Stromal cell of bone marrow (primary cell): ENCODE measurements at places on chromosomes 3 and 15.

DNA sequence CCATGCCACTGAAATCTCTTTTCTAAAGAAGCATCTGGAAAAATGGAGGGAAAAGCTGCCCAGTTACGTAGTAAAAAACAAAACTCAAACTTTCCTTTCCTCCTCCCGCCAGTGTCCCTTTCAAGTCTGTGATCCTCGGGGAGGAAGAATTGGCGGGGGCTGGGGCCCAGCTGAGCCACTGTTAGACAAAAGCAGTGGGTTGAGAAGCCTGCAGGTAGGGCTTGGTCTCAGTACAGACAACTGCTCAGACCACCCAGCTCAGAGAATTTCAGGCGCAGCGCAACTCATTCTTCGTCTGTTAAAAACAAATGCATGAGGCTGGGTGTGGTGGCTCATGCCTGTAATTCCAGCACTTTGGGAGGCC, 117.1 kb downstream of the MYLK start:
- DNase-seq: no peak

- no peak for DNase-seq
Measured at GRCh38 chr3:184651904-184652303, 60.0 kb downstream of the MAGEF1 start.

DNA sequence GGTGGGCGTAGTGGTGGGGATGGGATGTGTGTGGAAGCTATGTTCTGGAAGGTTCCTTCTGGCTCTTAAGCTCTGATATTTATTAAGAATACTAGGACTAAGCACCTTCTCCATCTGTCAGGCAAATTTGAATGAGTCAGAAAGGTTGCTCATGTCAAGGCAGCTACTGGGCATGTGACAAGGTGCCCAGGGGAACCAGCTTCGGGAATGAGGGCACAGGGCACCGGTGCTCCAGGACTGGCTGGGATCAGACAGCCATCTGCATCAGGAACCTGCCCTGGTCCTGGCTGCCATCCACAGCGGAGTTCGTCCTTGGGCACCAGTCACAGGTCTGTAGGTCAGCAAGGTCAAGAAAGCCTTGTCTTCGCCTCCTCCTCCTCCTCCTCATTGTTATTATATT, 32.5 kb downstream of the CA12 start:
- DNase-seq: no peak

- DNase-seq: no peak
Measured at GRCh38 chr3:44914936-44915335, 40.5 kb downstream of the TGM4 start.

DNA sequence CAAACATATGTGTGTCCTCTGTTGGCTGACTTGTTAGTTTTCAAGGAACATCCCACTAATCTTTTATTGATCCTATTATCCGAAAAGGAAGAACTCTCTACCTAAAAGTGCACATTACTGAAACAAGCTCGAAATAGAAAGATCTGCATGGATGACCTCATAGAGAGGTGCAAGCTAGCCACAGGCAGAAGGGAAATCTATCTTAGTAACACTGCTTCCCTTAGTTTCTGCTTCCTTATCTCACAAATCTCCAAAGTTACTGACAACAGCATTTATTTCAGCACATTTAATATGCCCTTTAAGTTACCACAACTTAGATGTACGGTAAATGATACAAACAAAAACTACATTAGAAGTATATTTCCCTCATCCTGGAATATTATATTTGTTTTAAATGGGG, 285.1 kb upstream of the CCDC54 start:
- no peak for DNase-seq

DNA sequence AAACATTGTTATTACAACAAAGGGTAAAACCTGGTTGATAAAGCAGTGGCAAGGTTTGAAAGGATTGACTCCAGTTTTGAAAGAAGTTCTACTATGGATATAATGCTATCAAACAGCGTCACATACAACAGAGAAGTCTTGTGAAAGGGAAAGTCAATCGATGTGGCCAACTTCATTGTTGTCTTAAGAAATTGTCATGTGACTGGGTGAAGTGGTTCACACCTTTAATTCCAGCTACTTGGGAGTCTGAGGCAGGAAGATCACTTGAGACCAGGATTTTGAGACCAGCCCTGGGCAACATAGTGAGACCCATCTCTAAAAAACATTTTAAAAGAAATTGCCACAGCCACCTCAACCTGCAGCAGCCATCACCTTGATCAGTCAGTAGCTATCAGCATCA, 6.2 kb upstream of the LXN start:
- DNase-seq: no peak

DNA sequence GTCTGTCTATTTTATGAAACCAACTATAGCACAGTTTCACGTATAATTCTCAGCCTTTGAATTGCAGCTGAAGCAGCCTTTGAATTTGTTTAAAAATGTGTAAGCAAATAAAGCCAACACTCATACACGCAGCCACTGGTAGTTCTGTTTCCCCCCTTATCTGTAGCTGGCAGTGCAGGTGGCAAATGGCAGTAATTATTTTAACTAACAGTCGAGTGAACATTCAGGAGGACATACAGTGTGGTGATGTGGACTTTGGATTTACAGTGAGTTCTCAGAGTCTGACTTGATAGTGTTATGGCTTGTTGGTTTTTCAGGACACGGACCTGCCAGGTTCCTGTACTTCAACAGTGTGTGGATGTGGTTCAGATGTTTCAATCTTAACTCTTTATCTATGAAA, 64.0 kb upstream of the SKOR1 start:
- DNase-seq: no peak

- no peak for DNase-seq
Measured at GRCh38 chr3:192863091-192863420, 54.6 kb downstream of the MB21D2 start.

DNA sequence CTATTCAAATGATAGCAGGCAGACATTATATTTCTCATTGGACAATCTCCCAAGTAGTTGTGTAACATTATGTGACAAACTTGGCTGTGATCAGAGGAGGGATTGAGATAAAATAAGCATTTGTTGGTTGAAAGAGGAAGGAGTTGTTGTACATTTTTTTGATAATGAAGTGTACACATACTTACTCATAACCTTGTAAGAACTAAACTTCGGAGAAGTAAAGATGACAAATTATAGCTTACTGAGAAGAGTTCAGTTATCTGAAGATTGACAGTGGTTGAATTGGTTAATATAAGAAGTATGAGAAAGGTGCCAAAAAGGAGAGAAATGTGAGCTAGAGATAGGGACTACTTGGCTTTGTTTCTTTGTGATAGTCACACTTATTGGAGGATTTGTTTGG, 32.6 kb downstream of the STT3B start:
- DNase-seq: no peak

DNA sequence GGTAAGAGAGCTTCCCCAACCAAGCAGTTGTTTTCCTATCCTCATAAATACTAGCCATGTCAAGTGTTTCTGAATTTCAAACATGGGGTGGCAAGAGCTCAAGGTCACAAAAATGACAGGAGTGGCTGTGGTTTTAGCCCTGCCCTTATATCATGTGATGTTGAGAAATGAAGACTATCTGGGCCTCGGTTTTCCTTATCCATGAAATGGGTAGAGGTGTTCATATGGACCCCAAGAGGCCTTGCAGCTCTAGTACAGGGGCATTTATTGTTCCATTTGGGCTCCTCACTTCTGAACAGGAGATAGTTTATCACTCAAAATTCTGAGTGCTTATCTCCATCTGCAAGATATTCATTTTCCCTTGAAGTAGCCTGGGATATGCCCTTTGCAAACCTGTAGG, 35.8 kb downstream of the LMCD1 start:
- no peak for DNase-seq

DNA sequence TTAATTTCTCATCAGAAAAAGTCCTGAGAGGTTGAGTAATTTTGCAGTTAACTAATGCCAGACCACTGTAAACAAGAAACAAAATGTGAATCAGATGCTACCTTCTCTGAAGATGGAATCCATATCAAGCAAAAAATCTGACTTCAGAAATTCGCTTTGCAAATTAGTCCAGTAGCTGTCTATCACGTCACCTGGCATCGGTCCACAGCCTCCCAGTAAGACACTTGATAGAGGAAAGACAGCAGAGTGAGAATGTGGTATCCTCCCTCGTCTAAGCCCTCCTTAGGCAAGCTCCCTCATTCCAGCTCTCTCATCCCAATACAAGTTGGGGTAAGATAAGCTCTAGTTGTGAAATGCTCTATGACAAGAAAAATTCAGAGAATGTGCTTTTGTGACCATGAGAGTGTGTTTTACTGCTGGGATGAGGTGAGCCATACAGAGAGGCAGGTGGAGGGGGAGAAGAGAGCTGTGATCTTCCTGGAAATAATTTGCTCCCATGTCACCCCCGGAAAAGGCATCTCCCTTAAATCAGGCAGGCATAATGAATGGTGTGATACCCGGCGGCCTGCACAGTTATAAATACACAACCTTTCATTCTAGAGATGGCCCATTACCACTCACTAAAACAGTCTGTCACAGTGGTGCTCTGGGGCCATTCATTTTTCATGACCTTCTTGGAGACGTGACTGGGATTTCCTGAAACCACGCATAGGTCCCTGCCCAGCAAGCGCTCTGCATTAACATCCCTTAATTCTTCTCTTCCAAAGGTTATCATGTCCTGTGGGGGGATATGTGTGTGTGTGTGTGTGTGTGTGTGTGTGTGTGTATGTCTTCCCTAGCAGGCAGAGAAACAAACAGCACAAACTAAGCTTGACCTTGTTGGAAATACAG, 602.0 kb upstream of the KCNMB2 start:
- no peak for DNase-seq

- DNase-seq: no peak
Measured at GRCh38 chr15:93382200-93382820, 293.3 kb upstream of the RGMA start.

DNA sequence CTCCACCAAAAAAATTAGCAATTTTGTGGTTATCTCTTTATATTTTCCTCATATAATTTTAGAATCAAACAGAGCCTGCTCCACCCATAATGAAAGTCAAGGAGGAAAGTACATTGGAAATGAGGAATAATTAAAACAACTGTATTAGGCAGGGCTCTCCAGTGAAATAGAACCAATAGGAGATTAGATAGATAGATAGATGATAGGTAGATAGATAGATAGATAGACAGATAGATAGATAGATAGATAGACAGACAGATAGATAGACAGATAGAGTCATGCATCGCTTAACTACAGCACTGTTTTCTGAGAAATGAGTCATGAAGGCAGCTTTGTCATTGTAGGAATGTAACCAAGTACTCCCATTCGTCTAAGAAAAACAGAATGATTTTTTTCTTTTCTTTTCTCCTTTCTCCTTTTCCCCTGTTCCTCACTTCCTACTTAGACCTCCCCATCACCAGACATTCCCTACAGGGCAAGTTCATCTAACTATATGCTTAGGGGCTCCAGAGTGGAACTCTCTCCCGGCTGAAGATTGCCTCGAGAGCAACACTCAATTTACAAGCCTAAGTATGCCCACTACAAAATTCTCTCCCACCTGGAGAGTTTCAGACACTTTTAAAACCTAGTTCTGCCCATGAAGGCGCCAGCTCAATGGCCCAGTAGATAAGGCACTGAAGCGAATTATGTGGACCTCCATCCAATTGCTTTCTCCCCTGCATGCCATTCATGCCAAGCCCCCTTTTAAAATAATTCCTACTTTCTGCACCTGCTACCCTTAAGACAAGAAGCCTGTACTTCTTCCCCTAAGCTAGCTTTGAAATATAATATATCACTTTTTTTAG, 53.3 kb upstream of the LIPC start:
- peak; percentile 36 for DNase-seq

DNA sequence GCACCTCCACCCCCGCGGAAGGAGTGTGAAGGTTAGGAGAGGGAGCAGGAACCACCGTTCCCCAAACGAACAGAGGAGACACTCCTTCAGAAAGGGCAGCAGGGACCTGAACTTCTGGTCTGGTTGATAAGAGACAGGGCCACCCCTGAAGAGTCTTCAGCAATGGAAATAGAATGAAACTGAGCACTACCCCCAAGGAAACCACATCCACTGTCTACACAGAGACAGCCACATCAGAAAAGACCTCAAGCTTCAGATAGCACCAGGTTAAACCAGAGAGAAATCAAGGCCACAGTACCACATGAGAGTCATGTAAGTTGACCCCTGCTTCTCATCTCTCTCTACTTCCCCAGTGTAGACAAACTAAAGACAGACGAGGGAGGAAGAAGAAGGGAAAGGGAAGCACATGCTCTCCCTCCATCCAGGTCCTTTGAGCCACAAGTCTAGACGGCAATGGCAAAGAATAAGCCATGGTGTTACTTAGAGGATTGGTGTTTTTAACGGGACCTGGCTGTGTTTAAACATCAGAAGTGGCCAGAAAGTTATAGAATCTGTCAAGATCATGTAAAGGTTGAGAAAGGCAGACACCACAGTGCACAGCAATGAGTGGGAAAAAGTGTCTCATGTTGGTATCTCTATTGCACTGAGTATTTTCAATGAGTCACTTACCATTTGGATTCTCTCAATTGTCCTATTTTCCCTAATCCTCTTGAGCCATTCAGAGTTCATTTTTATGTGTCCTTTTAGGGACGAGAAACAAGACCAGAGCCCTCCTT, 31.4 kb upstream of the CTNNB1 start:
- DNase-seq: no peak

GRCh38 chr3:4495294-4496086, 2.3 kb downstream of the ITPR1 start:
- no peak for DNase-seq

DNA sequence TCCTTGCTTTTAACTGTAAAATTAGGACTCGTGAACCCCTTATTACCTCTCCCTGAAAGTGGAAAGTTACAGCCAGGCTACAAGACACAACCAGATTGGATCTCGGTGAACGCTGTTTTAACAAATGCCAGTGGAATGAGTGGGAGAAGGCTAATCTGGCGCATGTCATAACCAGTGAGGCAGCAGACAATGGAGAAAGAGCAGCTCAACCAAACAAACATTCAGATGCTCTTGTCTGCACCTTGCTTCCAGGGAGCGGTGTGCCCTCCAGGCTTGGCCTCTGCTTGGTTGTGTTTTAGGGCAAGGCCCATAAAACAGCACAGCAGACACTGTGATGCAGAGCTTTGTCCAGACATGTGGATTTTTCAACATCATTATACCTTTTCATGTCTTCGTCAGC, 45.9 kb upstream of the ATP1B3 start:
- no peak for DNase-seq

- DNase-seq: no peak
Measured at GRCh38 chr15:100926258-100926657, 7.1 kb downstream of the LRRK1 start.

DNA sequence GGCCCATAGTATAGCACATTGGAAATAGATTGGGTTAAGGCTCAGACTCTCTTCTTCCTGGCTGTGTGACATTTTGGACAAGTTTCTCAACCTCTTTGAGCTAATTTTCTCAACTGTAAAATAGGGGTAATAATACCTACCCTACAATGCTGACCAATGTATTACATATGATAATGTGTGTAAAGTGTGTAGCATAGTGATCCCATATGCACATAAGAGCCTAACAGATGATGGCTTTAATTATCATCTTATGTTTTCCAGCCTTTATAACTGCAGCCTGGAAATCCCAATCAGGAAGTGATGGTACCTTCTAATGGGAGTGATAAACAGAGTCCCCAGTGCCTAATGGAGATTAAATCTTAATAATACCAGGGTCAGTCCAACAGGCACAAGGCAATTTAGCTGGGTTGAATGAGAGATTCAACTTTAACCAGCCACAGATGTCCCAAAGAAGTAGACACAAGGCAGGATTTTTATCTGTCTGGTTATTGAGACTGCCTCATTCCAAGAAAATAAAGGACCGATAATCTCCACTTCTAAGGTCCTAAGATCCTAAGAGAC, 12.0 kb downstream of the ADAMTS9 start:
- no peak for DNase-seq
